ENCODE measurements at places on chromosomes 2 and 18. TPM values are rescaled to one million over a fixed set of nuclear protein-coding genes. Genes with fewer than 3 reads are reported as not detected.

- DNase-seq = no peak
Observed at GRCh38 chr2:186445506-186445905, 40.6 kb upstream of the ZC3H15 start.

DNA sequence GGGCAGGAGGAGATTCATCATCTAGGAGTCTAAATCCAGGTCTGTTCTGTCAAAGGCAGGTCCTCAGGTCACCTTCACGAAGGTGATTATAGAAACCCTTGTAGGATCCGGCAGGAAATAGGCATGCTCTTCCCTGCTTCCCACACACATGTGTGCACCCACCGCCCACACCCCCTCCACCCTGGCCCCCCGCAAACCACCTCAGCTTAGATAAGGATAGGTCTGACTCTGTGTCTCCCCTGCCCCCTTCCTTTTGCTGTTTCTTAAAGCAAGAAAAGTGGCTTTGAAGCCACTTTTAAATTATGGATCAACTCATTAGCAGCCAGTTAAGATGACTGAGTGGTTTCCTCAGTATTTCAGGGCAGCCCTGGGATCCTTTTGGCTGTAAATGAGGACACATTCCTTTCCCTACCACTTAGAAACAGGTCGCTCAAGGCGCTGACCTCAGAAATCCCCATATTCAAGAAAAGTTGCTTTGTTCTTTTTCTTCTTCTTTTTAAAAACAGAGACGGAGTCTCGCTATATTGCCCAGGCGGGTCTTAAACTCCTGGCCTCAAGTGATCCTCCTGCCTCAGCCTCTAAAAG is 14.5 kb upstream of the CIB4 start:
- no peak for DNase-seq

GRCh38 chr2:111994042-111994441 is 61.0 kb upstream of the TMEM87B start:
- DNase-seq = no peak

Gene IL1R2
- not detected for polyA plus RNA-seq

Data from muscle of arm (tissue), 14 donors.